Stimulated activated CD4-positive, alpha-beta T cell treated with anti-CD3 and anti-CD28 coated beads, Interleukin-15, amount 100 ng/mL, for 1 hour (primary cell): ENCODE measurements at places on chromosomes 5 and 9.
A peak's percentile ranks its signal among the peaks of the same experiment; 100 is the strongest.

DNA sequence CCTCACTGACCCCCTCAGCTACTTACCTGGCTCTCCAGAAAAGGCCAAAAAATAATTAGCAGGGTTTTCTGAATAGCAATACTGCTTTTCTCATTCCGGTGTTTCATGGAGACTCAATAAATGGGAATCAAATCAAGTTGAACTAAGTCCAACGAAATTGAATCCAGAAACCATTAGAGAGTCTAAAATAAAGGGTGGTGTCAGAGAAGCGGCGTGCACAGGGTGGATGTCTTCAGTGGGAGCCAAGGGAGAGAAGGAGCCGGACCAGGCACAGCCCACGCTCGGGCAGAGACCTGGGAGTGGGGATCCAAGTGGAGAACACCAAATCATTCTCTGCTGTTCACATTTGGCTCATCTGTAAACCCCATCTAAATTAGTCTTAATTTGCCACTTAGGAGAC lies 40.2 kb upstream of the WWC1 start:
- DNase-seq: no peak

GRCh38 chr9:93115486-93116071 lies 18.5 kb downstream of the NINJ1 start:
- no peak for DNase-seq

DNA sequence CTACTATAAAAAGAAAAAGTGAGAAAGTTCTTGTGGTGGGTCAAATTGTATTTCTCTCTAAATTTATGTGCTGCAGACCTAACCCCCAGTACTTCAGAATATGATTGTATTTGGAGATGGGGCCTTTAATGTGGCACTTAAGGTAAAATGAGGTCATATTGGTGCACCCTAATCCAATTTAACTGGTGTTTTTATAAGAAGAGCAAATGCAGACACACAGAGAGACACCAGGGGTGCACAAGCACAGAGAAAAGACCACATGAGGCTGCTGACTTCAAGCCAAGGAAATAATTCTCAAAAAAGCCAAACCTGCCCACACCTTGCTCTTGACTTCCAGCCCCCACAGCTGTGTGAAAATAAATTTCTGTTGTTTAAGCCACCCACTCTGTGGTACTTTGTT lies 80.2 kb upstream of the HTR4 start:
- no peak for DNase-seq

DNA sequence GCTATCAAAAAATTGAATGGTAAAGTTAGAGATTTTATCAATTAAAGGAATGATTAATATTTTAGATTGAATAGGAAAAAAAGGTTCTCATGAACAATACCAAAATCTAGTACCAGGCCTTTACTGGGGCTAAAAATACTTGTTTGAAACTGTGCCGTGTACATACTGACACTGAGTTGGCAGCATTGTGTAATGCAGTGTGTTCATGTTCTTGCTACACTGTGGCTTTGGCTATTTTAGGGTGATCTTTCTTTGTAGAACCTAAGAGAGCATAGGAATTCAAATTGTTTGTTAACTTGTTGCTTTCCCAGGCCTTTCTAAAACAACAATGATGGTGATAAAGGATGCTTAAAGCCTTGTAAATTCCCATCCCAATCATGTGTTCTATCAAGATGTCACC lies 80.9 kb downstream of the KIF4B start:
- no peak for DNase-seq

- no peak for DNase-seq
Observed at GRCh38 chr9:116490321-116490720, 196.8 kb upstream of the TRIM32 start.

GRCh38 chr5:139193928-139194327 lies 4.2 kb downstream of the SIL1 start:
- no peak for DNase-seq

GRCh38 chr9:129414377-129414992 lies 206.4 kb downstream of the C9orf50 start:
- peak; percentile 30 for DNase-seq

- no peak for DNase-seq
Observed at GRCh38 chr5:105663671-105664070, 2007.1 kb downstream of the EFNA5 start.

DNA sequence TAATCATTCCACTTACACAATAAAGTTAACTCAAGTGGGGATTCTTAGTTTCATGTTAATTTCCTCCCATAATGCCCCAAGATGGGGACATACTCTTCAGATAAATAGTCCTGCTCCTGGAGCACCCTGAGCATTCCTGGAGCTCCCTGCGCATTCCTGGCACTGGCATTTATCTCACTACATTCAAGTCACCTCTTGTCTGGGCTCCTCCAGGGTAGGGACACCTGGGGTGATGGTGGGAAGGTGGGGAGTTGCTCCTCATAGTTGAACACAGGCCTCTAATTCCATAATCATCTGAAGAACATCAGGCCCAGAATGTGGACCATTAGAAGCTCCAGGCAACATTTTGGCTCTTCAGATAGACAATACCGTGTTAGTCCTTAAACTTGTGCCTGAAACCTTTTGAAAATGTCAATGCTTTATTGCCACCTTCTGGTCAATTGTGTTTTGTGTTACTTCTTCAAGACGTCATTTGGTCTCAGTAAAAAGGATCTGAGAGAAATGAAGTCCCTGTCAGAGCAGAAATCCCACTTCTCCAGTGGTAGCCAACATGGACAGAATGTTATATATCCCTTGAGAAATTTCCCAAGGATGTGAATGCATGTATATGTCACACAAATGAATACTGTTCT lies 14.2 kb upstream of the AGGF1 start:
- no peak for DNase-seq

DNA sequence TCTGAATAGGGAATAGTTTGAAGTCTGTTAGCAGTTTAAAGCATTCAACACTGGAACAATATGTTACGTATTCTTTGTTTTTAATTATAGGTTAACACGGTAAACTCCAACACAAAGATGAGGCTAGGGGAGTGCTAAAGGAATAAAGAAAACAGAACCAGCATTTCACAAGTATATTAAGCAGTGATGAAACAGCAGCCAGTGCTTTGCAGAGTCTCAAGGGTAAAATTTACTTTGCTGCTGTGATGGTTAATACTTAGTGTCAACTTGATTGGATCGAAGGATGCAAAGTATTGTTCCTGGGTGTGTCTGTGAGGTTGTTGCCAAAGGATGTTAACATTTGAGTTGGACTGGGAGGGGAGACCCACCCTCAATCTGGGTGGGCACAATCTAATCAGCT lies 30.0 kb upstream of the GSN start:
- DNase-seq: no peak

- no peak for DNase-seq
Observed at GRCh38 chr5:27652505-27652904, 614.1 kb upstream of the CDH9 start.

GRCh38 chr9:107712390-107712789 lies 222.8 kb upstream of the KLF4 start:
- no peak for DNase-seq

DNA sequence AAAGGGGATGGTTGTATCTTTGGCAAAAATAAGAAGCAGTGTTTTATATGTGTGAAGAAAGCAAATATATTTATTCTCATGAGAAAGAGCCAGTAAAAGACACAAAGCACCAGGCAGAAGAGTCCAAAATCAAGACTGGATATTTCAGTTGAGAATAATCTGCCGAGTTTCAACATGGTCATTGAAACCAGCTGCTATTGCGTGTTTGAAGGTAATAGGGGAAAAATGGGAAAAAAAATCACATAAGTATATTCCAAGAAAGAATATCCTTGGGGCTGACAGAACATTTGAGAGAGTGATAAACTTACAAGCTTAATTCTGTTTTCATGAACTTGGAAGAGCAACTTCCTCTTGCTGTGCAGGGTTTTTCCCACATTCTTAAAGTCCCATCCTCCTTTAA lies 79.9 kb downstream of the ISOC1 start:
- no peak for DNase-seq

DNA sequence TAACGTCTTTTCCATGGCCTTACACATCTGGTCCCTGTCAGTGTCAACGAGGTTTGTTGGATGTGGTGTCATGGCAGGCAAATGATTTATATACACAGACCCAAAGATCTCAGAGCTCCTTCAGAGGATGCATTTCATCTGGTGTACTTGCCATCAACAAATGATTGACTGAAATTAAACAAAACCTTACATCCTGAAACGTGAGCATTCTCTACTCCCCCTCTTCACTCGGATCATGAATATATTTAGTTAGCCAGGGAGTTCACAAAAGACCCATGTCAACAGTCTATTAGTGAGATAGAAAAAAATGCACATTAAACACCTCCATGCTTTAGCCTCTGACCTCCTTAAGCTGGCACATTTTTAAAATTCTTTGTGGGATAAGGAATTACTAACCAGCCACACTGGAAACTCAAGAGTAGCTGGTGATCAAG lies 215.6 kb downstream of the EFNA5 start:
- no peak for DNase-seq

GRCh38 chr9:135479469-135480052 lies at the start of gene PPP1R26:
Gene PPP1R26, plus strand, starts transcription at chr9:135479782. Its CDS starts 4,729 bp downstream, at chr9:135484511.
- DNase-seq: no peak

- no peak for DNase-seq
Observed at GRCh38 chr5:35876454-35876853, 19.8 kb downstream of the IL7R start.

DNA sequence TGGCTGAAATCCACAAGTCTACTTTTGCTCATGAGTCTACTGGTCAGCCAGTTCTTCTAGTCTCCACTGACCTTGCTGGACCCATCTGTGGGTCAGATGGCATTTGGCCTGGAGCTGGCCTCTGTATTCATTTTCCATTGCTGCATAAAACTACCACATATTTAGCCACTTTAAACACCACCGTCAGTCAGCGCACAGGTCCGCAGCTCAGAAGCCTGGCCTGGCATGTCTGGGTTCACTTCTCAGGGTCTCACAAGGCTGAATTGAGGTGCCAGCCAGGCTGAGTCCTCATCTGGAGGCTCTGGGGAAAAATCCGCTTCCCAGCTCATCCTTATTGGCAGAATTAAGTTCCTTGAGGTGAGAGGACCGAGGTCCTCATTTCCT lies 54.7 kb downstream of the BARX1 start:
- no peak for DNase-seq

GRCh38 chr5:156920042-156920860 lies 42.8 kb downstream of the TIMD4 start:
- no peak for DNase-seq

GRCh38 chr5:158541536-158542297 lies 558.0 kb downstream of the EBF1 start:
- DNase-seq: no peak

DNA sequence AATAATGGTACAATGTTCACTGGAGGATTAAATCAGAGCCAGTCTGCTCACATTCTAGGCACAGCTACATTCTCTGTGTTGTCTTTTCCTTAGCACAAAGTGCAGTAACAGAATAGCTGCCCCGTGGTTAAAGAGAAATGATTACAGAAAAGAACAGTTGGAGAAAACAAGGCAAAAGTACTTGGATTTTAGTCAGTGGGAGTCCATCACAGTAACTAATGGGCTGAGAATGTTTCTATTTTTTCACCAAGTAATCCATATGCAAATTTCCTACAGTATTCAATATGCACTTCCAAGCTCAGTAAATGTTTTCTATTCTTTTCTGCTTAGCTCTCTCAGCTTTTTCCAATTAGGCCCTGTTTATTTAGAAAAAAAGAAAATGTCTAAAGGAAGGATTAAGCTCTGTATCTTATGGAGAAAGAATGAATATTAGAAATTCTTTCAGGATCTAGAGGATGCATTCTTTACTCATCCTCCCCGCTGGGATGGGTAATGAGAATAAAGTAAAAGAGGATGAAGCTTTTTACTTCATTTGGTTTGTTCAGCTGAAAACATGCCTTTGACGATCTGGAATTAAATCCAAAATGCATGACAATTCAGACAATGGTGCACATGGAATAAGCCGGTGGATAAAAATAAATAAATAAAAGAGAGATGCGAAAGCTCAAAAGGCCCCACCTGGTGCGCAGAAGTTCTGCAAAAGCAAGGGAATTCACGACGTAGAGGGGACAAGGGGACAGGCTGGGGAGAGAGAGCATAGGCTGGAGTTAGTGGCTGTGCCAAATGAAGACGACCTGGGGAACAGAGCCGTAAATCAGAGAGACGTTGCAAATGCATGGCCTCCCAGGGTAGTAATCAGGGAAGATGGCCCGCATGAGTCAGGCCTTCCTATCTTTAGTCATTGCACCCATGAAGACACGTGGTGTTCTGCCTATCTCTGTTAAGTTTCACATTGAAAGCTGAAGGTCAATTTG lies 345.2 kb downstream of the GLIS3 start:
- DNase-seq: no peak

- DNase-seq: no peak
Observed at GRCh38 chr9:121686930-121687541, 35.6 kb downstream of the DAB2IP start.

DNA sequence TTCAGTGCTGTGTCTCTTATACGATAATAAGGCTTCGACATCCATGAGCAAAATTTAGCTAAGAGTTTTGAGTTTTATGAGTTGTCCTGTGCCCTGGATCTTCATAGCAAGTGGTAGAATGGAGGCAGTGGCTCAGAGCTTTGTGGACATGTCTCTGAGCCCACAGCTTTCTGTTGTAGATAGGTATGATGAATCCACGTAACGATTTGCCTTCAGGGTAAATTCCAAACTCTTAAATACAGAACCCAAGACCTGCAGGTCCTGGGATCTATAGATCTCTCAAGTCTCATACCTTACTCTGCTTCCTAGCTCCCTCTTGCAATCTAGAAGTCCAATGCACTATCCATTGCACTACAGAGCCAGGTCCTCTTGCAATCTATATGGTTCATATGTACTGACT lies 59.5 kb upstream of the TLE4 start:
- DNase-seq: no peak

DNA sequence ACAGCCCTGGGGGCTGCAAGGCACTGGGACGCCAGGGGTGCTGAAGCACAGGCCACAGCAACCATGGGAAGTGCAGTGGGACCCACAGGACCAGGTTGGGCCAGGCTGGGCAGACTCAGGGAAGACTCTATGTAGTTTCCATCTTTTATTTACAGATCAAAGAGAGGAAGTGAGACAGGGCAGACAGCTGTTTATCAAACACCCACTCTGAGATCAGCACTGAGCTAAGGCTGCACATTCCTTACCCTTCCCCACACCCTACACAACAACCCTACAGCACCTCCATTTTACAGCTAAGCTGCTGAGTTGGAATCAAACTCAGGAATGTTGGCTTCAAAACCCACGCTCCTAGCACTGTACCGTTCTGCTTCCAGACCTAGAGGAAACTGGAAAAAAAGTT lies 19.8 kb downstream of the BARHL1 start:
- DNase-seq: no peak
